ENCODE measurements at places on chromosomes 13 and 19. TPM values are rescaled to one million over a fixed set of nuclear protein-coding genes. Genes with fewer than 3 reads are reported as not detected.
A peak's percentile ranks its signal among the peaks of the same experiment; 100 is the strongest.

DNA sequence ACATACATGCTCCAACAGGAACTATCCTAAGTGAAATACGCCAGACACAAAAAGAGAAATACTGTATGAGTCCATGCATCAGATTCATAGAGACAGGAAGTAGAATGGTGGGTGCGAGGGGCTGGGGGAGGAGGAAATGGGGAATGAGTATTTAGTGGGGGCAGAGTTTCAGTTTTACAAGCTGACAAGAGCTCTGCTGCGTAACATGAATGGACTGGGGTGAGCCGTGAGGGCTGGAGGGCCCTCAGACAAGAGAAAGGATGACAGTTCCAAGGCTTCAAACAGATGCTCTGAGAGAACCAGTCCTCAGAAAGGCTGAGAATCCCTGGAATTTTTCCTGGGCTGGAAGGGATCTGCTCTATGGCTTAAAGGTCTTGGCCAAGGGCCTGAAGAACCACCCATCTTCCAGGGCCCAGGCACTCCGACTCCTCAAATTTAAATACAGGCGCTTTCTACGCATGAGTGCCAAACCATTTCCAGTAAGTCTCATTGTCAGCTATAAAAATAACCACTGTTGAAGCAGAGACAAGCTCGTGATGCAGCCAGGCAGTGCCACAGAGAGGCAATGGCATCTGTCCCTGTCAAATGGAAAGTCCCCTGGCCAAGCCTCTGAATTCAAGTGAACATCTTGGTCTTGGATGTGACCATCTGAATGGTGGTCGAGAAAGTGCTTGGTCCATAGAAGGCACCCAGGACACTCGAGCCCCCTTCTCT is 17.5 kb downstream of the KLF2 start:
- no peaks in the 10 kb centered on the region for H3K27me3 ChIP-seq
- no peaks in the 10 kb centered on the region for H3K36me3 ChIP-seq
- no peak overlapping the region for H3K4me3 ChIP-seq
- peak overlapping the region; percentile 69 for H3K27ac ChIP-seq

DNA sequence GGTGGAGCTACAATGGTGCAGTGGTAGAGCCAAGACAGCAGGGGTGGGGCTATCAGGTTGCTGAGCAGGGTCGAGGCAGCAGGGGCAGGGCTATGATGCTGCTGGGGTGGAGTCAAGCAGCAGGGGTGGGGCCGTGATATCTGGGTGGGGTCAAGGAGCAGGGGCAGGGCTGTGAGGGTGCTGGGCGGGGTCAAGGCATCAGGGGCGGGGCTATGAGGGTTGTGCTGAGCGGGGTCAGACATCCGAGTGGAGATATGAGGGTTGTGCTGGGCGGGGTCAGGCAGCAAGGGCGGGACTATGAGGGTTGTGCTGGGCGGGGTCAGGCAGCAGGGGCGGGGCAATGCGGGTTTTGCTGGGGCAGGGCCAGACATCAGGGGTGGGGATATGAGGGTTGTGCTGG is 14.7 kb downstream of the HCN2 start:
- H3K27ac ChIP-seq: no peak overlapping the region
- no peak for DNase-seq
- H3K36me3 ChIP-seq: no peaks in the 10 kb centered on the region
- H3K4me1 ChIP-seq: no peaks in the 10 kb centered on the region
- no peak overlapping the region for H3K4me3 ChIP-seq

GRCh38 chr13:78182813-78183212 is 264.2 kb upstream of the EDNRB start:
- no peak for DNase-seq
- H3K4me1 ChIP-seq: no peaks in the 10 kb centered on the region
- no peak overlapping the region for H3K27ac ChIP-seq
- no peak overlapping the region for H3K4me3 ChIP-seq

The SIGLEC12 gene
- total RNA-seq: not detected

GRCh38 chr13:31769575-31769974 is 30.2 kb downstream of the RXFP2 start:
- H3K4me3 ChIP-seq: no peak overlapping the region
- no peak overlapping the region for H3K27ac ChIP-seq
- DNase-seq: no peak
- no peaks in the 10 kb centered on the region for H3K27me3 ChIP-seq
- H3K36me3 ChIP-seq: no peaks in the 10 kb centered on the region

DNA sequence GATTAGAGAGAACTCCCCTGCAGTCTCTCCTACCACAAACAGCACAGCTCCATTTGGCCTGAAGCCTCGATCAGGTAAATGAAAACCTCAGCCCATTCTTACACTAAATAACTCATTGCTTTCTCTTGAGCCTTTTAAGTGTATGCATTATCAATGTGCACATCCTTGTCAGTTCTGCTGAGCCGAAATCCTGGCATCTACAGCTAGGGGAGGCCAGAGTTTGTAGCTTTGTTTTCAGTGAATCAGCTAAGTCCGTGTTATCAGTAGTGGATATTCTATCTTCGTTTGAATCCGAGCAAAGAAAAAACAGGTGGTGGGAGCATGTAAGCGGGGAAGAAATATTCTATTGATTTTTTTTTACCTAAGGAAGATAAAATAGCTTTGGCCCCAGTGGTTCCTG is 84.4 kb downstream of the ESD start:
- H3K4me1 ChIP-seq: no peaks in the 10 kb centered on the region
- DNase-seq: no peak
- no peaks in the 10 kb centered on the region for H3K27me3 ChIP-seq
- no peak overlapping the region for H3K4me3 ChIP-seq

DNA sequence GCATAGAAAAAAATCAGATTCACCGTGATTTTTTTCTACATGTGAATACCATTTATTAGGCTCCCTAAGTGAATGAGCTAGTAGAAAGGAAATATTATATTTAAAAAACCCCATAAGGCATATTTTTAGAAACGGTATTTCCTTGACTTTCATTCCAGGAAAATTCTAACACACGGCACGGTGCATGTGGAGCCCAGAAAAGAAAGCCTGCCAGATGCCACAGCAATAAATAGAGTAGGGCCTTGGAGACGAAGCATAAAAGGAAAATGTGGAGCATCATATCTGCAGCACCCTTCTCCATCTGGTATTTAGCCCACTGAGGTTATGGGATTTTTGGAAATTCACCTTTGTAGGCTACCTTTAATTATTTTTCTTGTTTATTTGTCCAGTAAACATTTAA is 314.4 kb downstream of the ENOX1 start:
- H3K27ac ChIP-seq: no peak overlapping the region
- no peak for DNase-seq
- no peaks in the 10 kb centered on the region for H3K27me3 ChIP-seq
- no peaks in the 10 kb centered on the region for H3K36me3 ChIP-seq
- H3K4me3 ChIP-seq: no peak overlapping the region

The ZNF653 gene
- 7.5 TPM for total RNA-seq

The GPR4 gene
- total RNA-seq: 1.9 TPM

Measured in sigmoid colon (tissue), 7 donors.